Immature natural killer cell (primary cell): ENCODE measurements at places on chromosomes 3 and 15.

GRCh38 chr3:129278966-129279906 lies 566 bp downstream of the HMCES start:
- H3K27ac ChIP-seq: peak overlapping the region; percentile 93
- DNase-seq: peak; percentile 43
- peaks cover 12% of the 10 kb centered on the region for H3K36me3 ChIP-seq
- H3K27me3 ChIP-seq: peaks cover 7% of the 10 kb centered on the region

GRCh38 chr3:104584682-104585081 lies 782.0 kb upstream of the ALCAM start:
- no peaks in the 10 kb centered on the region for H3K27me3 ChIP-seq
- H3K27ac ChIP-seq: no peak overlapping the region
- H3K36me3 ChIP-seq: no peaks in the 10 kb centered on the region
- no peak for DNase-seq

DNA sequence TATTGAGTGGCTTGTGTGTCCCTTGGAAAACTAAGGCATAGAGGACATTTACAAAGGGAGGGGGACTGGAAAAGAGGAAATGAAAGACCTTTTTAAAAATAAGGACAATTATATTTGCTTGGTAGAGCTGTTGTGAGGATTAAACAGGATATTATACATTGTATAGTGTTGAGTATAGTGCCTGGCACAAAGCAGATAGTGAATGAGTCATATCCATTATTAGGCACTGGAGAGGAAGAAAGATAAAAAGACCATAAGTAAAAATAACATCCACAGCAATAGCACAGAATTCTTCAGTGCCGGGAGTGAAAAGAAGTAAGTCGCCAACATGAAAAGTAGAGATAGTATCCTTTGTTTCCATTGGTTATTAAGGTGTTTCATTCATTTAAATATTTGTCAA lies 623.3 kb downstream of the PDCD6IP start:
- no peak for DNase-seq
- no peaks in the 10 kb centered on the region for H3K36me3 ChIP-seq
- no peak overlapping the region for H3K4me3 ChIP-seq
- no peaks in the 10 kb centered on the region for H3K27me3 ChIP-seq

DNA sequence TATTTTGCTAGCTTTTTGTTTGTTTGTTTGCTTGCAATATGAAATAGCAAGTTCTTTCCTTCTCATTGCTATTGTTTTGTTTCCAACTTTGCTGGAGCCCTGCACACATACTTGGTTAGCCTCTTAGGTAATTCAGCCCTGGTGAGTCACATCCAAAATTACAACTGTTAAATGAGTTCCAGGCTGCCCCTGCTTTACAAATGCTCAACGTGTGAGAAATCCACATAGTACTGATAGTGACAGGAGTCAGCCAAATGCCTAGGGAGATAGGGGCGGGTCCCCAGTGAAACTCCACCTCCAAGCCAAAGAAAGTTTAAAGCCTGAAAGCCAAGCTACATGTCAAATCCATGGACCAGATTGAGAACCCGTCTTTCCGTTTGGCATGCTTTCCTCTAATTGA lies 81.3 kb upstream of the RNF7 start:
- peaks cover 26% of the 10 kb centered on the region for H3K27me3 ChIP-seq
- DNase-seq: no peak
- no peak overlapping the region for H3K4me3 ChIP-seq
- no peaks in the 10 kb centered on the region for H3K4me1 ChIP-seq
